NCI-H2171 (cell line): ENCODE measurements at places on chromosomes 11 and 22.

GRCh38 chr11:121767433-121767832 lies 314.7 kb upstream of the SORL1-AS1 start:
- no peak for DNase-seq

DNA sequence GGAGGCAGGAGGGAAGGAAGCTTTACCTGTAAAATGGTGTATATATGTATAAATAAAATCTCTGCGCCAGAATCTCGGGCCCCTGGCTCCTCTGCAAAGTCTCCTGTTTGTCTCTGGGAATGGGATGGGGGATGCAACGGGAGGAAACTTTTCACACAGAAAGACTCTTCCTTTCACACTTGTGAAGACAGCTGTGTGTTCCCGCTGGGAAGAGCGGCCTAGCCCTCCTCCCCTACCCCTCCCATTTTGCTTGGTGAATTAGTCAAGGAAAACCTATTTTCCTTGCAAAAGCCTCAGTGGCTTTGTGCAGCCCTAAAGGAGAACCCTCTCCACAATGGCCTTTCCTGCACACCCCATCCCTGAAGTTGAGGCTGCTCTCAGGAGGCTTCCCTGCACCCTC lies 9.4 kb upstream of the IGF2 start:
- DNase-seq, result no peak

- DNase-seq, result no peak
Observed at GRCh38 chr11:32448232-32448631, 12.9 kb upstream of the WT1 start.

- DNase-seq, result no peak
Observed at GRCh38 chr22:17218341-17218740, 894 bp downstream of the ADA2 start.

GRCh38 chr11:129724866-129725265 lies 90.8 kb upstream of the TMEM45B start:
- DNase-seq, result no peak

DNA sequence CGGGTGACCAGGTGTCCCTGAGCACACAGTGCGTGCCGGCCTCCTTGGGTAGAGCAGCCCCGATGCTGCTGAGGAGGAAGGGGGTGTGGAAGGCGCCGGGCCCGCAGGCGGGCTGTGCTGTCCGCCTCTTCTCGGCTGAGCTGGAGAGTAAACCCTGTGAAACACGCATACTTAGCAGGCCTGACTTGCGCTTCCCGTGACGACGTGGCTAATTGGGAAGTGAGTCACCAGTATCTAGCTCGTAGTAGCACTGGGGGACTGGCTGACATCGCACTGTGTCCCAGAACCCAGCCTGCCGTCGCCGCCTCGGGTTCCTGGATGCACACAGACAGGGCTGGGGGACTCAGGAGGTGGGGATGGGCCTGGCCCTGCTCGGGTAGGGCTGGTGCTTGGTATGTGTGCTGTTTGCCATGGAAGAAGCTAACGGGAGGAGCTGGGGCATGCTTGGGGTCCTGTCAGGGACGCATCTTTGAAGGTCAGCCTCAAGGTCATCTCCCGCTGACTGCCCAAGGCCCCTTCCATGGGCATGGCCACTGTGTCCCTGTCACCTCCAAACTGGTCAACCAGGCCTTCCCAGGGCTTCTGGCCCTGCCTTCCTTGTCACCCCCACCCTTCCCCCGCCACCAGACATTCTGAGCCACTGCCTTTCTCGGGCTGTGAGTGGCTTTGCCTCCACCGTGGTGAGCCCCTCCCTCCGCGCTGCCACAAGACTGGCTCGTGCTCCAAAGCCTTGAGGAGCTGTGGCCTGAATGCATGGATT lies 1327.0 kb downstream of the BRD1 start:
- no peak for DNase-seq
